ENCODE measurements at places on chromosomes 11 and 22.

- DNase-seq = peak; percentile 39
Measured at GRCh38 chr11:122882857-122883645, 492 bp downstream of the JHY start.

DNA sequence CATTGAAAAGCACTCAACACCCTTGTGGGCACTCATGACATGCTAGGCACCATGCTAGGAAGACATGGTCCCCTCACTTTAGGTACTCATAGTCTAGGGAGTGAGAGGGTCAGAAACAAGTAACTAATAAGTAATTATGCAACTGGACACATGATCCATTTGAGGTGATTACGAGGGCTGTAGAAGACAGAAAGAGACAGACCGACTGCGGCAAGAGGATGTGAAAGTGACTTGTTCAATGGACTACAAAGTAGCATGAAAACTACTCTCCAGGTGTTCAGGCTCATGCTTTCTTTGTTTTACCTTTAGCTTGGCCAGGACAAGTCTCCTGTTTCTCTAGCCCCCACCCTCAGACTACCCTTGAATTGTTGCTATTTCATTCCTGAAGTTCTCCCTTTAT lies 310.8 kb upstream of the SORL1-AS1 start:
- no peak for DNase-seq

DNA sequence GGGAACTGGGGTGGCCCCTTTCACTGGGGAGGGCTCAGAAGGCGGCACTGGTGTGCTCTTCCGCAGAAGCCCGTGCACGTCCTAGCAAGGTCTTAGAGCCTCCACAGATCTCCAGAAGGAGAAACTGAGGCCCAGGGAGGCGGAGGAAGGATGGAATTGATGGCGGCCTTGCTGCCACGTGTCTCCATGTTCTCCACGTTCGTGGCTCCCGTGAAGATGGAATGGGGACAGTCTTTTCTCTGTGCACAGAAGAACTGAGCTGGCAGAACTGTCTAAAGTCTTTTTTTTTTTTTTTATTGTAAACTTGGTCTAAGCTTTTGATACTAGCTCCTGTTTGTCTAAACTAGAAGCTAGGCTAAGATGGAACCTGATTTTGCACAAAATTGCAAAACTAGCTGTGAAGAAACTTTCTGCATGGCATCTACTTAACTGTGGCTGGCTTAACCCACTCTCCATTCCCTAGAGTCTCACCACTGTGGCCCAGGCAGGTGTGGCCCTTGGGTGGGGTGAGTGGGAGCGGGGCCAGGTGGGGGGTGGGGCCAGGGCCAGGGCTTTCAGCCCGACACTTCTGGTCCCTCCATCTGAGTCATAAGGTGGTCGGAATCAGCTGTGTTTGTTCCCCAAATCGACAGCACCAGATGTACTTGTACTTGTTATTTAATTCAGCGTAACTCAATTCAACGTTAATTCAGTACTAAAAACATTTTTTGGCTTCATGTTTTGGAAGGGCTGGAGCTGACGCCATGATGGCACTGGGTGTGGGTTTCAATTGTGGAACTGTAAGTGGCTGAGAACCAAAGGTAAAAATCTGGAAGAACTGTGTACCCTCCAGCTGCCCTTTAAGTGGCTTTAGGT lies 120.7 kb downstream of the MPPED1 start:
- no peak for DNase-seq

DNA sequence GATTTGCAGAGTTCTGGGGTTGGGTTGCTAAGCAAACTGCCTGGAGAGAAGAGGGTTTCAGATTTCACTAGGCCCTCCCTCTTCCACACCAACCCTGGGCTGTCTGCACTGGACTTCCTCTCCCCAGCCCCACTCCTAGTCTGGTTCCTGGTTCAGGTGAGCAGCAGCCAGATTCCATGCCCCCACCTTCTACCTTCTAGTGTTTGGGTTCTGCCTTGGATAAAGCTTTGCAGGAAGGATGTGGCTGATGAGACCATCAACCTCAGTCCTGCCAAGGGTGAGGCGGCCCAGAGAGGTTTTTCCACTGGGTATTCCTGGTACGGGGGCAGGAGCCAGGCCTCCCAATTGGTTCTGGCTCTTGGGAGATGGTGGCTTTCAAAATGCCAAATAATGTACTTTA lies 68.3 kb downstream of the BCR start:
- no peak for DNase-seq

GRCh38 chr22:48664586-48664985 lies 1163.1 kb downstream of the BRD1 start:
- DNase-seq = no peak

- DNase-seq = peak; percentile 14
Measured at GRCh38 chr11:102470251-102470650, 17.7 kb upstream of the TMEM123 start.

DNA sequence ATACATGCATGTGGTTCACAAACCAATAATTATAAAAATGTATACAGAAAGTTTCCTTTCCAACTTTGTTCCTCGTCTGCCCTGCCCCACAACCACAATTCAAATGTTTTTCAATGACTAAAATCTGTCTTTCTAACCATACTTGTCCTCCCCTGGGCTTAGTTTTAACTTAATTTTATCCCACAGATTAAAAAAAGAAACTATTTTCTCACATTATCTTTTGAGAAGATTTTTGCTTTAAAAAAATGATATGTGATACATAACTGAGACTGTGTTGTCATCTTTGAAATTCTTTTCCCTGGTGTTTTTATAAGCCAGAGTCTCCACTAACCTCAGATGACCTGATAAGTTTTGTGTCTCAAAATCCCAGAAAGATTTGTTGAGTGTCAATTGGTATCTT lies 79.0 kb downstream of the FDX1 start:
- no peak for DNase-seq

All from activated T-cell treated with anti-CD3 and anti-CD28 coated beads for 1 hour (primary cell).